Kidney (tissue), 22 donors: ENCODE measurements at places on chromosomes 4 and X. TPM values are rescaled to one million over a fixed set of nuclear protein-coding genes. Genes with fewer than 3 reads are reported as not detected.

Gene CXorf49B
- not detected for polyA plus RNA-seq

Gene CORIN
- 0.75 TPM for polyA plus RNA-seq

Gene ODAM
- 4.0 TPM for polyA plus RNA-seq

Gene ZDHHC15
- polyA plus RNA-seq = 1.7 TPM

Gene BRCC3
- polyA plus RNA-seq = 14.4 TPM

- no peak for DNase-seq
Observed at GRCh38 chr4:160347197-160347596, 1244.3 kb downstream of the RAPGEF2 start.

DNA sequence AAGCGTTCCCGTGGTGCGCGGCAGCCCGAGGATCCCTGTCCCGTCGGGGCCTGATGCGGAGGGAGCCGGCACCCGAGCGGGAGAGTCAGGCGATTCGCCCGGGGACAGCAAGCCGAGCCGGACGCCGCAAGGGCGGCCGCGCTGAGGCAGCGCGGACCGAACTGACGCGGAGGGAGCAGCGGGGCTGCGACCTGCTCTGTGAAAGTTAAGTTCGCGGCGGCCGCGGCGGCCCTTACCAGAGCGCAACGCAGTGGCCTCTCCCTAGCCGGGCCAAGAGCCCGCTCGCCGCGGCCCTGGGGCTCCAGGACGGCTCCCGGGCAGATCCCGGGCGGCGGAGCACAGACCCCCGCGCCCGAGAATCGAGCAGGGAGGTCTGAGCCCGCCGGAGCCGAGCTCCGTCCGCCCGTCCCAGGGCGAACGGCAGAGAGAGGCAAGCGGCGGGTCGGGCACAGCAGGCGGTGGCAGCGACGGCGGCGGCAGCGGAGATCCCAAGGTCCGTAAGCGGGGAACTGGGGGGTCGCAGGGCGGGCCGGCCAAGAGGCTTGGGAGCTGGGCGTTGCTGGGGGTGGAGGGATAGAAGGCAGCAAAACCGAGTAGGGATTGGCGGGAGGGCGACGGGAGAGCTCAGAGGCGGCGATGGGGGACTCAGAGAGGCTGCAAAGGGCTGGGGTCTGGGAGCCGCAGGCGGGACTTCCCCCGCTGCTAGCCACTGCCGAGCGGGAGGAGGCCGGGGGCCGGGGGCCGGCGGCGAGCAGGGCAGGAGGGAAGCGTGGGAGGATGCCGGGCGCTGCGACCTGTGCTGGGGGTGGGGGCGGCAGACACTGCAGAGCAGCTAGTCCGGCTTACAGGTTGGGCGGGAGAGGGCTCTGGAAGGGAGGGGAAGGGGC, 1.0 kb downstream of the GPR50 start:
- peak; percentile 49 for DNase-seq

GRCh38 chr4:11341337-11342043, 87.2 kb downstream of the HS3ST1 start:
- DNase-seq = no peak

DNA sequence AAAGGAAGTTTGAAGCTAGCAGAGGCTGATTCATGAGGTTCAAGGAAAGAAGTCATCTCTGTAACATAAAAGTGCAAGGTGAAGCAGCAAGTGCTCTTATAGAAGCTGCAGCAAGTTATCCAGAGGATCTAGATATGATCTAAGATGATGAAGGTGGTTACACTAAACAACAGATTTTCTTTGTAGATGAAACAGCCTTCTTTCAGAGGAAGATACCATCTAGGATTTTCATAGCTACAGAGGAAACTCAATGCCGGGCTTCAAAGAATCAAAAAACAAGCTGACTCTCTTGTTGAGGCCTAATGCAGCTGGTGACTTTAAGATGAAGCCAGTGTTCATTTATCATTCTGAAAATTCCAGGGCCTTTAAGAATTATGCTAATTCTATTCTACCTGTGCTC, 28.8 kb downstream of the NR0B1 start:
- no peak for DNase-seq

DNA sequence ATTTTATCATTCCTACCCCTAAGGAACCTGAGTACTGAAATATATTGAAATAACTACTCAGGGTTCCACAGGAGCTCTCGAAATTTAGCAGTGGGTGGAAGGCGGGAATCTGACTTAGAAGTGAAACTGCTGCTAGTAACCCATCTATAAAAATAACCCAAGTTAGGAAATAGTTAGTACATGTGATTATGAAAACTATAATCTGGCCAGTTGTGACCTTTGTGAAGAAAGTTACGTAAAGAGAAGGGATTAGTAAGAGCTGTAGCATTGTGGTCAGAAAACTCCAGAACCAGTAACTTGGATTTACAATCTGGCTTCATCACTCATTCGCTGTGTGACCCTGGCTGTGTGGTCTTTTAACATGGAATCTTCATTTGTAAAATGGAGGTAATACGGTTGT, 175.5 kb downstream of the RAPGEF2 start:
- no peak for DNase-seq

- DNase-seq = no peak
Observed at GRCh38 chr4:56575820-56576429, 70.3 kb downstream of the ARL9 start.

GRCh38 chr4:172957216-172957615, 211.4 kb upstream of the GALNT7 start:
- DNase-seq = no peak

GRCh38 chr4:3417448-3417847, 24.3 kb upstream of the HGFAC start:
- no peak for DNase-seq

DNA sequence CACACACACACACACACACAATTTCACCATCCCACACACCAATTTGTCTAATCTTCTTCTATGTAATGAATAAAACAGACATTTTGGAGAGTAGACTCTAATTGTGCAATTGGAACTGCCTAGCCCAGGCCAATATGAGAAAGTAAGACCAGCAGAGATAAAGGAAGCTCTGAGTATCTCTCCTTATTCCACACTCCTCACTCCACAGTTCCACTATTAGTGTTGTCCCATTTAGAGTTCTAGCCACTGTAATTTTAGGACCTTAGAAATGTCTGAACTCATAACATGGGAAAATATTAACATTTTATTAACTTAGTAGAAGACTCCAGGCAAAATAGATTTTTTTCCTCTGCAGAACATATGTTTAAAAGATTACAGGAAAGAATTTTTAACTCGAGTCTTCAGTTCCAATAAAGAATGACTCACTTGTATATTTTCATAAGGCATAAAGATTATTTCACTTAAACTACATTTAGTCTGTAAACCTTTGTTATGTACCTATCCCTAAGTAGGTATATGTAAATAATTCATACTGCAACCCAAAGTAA, 297.6 kb upstream of the INTU start:
- no peak for DNase-seq

DNA sequence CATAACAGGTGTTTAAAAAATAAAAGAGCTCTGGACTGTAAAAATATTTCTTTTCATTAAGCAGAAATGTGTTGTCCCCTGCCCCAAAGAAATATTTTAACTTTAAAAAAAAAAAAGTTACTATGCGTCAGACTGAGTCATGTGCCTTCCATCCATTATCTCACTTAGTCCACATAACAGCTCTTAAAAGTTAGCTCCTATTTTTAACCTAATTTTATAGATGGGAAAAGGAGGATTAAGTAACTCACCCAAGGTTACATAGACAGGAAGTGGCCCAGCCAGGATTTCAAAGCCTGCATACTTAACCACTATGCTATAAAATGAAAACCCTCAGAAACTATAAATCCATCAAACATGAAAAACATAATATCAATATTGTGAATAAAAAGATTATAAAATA, 97.7 kb downstream of the MANBA start:
- DNase-seq = no peak

DNA sequence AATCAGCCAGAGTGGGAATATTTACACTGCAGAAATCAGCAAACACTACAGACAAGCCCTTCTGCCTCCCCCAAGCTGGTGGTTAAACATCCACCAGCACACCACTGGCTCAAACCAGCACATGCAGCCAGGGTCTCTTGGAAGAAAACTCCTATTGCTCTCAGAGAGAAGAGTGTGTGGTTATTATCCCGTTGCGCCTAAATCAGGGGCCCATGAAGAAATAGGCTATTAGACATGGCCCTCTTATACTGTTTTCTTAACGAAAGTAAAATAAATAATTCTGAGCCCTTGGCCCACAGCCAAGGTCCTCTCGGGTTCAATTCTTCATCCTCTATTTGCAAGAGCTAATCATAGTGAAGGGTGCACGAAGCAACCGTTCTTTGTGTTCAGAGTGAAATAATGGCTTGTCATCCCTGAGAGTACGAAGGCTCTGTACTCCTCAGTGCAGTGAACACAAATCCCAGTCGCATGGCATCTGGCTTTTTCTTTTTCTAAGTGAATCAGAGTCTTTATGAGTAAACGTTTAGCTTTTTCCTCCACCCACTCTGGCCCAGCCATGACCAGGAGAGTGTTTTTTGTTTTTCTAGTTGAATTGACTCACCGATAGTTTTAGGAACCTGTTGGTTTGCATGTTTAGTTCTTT, 33.4 kb upstream of the RBM47 start:
- DNase-seq = no peak

DNA sequence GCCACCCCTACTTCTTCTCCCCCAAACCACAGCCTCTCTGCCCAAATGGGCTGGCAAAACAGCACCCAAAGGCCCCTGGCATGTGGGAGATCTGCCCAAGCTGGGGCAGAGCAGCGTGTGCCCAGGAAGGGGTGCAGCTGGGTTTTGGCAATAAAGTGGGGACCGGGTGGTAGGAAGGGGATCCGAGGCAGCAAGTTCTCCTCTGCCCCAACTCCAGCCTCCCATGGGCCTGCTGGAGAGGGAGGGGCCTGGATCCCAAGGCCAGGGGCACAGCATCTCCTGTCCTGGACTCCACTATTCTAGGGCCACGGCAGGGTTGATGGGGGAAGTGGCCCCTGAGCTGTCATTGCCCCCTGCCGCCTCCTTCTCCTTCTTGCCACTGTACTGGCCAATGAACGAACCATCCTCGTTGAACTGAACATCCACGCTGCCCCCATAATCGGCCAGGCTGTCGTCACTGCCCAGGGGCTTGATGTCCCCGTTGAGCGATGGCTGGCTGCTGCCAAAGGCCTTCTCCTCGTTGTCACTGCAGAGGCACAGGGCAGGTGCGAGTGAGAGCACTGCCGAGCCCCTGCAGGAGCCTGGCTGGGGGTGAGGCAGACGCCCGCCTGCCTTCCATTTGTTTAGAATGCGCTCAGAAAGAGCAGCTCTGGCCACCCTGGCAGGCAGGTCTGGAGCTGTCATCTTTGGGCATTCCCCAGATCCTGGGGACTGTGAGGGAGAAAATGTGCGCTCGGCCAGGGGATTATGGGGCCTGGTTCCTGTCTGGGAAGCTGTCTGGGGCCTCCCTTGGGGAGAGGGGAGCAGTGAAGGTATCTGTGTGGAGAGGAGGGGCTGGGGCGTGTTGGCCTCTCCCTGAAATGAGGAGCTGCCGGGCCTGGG, 23.4 kb downstream of the L1CAM start:
- no peak for DNase-seq

GRCh38 chr4:1305261-1305711, 15.6 kb downstream of the MAEA start:
- DNase-seq = no peak

- DNase-seq = no peak
Observed at GRCh38 chr4:40731361-40731760, 18.4 kb upstream of the NSUN7 start.

DNA sequence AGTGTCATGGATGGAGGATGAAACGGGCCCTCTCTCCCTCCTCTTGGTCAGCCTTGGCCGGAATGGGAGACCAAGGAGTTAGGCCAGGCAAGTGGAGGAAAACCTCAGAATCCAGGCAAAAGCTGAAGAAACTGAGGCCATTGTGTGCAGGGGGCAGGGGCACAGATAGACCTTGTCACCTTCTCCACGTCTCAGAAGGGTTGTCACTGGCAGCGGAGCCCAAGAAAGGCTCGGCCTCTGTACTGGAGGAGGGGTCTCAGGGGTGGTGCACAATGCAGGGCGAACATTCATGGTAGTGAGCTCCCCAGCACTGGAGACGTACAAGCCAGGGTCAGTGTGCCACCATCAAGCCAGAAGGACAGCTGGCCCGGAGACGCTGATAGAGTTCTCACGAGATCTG, 139.5 kb downstream of the CPZ start:
- DNase-seq = peak; percentile 35

DNA sequence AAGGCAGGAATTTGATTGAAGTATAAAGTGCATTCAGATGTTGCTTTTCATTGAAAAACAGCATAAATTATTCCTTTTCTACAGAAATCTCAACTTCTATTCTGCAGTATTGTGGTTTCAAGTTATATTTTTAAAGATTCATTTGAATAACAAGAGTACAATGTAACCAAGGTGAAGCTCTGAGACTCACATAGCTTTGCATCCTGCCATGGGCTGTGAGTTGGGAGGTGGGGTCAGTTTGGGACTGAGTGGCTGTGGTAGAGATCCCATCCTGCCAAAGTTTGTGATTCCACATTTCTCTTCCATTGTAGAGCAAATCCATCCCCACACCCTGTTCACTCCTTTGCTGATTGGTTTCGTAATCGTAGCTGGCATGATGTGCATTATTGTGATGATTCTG, 69.2 kb downstream of the KIT start:
- DNase-seq = no peak

- DNase-seq = peak; percentile 19
Observed at GRCh38 chr4:78779280-78779679, 3.1 kb downstream of the BMP2K start.

DNA sequence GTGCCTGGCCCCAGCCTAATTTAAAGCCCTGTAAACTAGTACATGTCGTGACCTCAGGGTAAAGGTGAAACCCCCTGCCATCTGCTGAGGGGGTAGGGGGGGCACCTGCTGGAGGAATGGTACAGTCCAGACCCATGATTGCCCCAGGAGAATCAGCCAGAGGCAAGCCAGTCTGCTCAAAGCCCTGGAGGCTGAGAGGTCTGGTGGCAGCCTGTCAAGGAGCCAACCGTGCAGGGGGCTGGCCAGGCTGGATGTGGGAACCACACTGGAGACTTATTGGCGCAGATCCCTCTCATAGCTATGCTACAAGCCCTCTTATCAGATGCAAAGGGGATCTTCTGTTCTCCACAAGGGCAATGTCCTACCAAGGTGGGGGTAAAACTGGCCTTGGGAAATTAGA, 31.4 kb upstream of the PJA1 start:
- DNase-seq = no peak

DNA sequence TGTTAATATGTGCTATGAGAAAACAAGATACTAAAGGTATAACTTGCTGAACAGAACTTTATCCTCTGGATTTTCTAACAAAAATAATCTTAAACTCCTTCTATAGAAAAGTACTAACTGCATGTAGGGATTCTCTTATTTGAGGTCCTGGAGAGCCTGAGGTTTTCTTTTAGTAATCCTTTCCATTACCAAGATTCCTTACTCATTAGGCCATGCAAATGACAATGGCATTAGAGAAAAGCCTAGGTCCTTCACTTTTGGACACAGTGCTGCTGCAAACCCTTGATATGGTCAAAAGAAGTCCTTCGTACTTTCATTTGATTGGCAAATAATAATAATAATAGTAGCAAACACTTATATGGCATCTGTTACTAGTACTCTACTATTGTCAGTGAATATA, 3.2 kb downstream of the MMRN1 start:
- DNase-seq = no peak

- no peak for DNase-seq
Observed at GRCh38 chr4:15470128-15470475, 420 bp downstream of the CC2D2A start.
